Renal pelvis (tissue), 12 donors: ENCODE measurements at places on chromosomes 16 and 17.

- DNase-seq: no peak
Measured at GRCh38 chr17:36946726-36947091, 2.0 kb upstream of the AATF start.

GRCh38 chr16:10256784-10257641 lies 74.8 kb upstream of the GRIN2A start:
- peak; percentile 63 for DNase-seq

DNA sequence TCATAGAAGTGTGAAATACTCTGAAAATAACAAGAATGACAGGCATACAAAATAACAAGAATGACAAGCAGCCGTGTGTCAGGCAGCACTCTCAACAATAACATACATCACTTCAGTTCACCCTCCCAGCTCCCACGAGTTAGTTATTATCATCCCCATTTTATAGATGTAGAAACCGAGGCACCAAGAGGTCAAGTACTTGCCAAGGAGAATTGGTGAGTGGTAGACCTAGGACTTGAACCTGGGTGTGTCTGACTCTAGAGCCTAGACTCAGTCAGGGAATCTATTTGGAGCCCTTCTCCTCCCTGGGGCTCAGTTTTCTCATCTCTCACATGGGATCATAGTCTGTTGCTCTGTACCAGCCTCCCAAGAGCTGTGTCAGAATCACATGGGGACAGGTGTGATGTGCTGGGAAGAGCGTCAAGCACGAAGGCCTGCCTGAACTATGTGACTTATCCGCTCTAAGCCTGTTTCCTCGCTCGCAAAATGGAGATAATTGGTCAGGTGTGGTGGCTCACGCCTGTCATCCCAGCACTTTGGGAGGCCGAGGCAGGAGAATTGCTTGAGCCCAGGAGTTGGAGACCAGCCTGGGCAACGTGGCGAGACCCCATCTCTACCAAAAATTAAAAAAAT lies 19.4 kb upstream of the PHOSPHO1 start:
- DNase-seq: no peak

DNA sequence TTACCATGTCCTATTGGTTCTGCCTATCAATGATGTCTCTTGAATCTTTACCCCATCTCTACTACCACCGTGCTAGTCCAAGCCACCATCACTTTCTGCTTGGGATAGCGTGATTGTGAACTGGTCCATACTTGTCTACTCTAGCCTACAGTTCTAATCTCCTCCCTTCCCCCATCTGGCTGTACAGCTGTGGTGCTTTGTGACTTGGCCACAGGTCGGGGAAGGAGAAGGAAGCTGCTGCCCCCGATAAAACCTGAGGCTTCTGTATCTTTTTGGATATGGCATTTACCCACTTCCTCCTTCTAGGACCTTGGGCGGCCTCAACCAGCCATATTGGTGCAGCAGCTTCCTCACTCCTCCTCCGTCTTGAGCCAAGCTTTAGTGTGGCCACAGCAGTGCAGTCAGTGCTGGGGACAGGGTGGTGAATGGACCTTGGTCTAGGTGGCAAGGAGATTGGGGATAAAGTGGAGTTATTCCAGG lies 314 bp upstream of the ITGA2B start:
- no peak for DNase-seq

- DNase-seq: no peak
Measured at GRCh38 chr16:838741-839140, 38.2 kb upstream of the GNG13 start.

GRCh38 chr17:55546991-55547664 lies 35.9 kb upstream of the SMIM36 start:
- DNase-seq: peak; percentile 75
